Stimulated activated naive CD8-positive, alpha-beta T cell treated with anti-CD3 and anti-CD28 coated beads, Interleukin-15, amount 100 ng/mL, for 72 hours (primary cell): ENCODE measurements at places on chromosomes 5 and 9.

DNA sequence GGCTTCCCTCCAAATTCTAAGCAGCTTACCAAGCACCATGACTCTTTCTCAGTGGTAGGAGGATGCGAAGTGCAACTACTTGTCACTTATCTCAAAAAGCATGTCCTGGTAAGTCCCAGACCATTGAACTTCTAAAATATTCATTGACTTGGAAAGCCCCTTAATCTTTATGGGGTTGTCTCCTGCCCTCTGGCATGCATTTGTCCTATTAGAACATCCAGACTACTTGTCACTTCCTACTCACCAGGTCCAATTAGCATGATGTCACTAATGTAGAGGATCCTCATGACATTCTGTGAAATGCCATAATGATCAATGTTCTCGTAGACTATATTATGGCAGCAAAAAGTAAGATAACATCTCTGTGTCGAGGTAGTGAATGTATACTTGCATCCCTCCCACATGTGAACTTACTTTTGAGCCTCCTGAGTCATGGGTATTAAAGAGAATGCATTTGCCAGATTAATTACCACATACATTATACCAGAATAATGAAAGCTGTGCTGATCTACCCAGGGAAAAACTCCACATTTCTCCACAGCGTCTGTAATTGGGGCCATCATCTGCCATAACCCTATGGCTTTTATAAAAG is 63.5 kb upstream of the RAD23B start:
- DNase-seq, result no peak

DNA sequence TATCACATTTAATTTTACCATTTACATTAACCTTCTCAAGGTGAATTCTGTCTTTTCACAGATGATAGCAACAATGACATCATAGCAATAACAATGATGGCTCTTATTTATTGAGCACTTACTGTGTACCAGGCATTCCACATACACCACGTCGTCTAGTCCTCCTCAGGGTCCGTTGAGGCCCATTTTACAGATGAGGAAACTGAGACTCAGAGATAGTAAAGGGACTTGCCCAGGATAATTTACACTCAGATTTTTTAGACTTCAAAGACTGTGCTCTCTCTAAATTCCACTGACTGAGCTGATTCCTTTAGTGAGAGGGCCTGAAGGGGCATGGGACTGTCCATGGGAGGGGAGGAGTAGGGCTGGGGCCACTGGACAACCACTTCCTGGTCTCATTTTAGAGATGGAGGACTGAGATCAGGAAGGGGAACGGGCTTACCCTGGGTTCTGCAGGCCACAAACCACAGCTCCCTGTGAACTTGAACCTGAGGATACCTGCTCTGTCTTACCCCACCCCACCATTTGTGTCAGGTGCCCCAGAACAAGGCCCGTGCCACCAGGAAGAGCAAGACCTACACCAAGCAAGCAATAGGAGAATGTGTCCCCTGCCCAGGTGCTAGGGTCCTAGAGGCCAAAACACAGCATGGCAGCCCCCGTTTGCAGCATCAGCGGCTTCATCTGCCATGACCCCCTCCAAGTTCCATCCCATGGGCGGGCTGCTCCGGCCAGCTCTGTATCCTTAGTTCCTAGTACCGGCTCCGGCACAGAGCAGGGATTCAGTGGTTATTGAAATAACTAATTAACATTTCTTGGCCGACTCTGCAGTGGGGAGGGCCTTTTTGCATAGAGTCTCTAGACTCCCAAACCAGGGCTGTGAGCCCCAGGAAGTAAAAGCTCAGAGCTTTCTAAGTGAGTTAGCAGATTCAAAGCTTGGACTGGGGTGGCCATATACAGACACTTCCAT is 96.6 kb downstream of the RGS3 start:
- DNase-seq, result no peak

- no peak for DNase-seq
Measured at GRCh38 chr5:25444697-25445096, 799.9 kb upstream of the CDH10 start.

GRCh38 chr5:176678584-176678983 is 31.3 kb downstream of the TSPAN17 start:
- DNase-seq, result no peak

GRCh38 chr5:154673506-154673905 is 81.7 kb upstream of the LARP1 start:
- DNase-seq, result no peak

- no peak for DNase-seq
Measured at GRCh38 chr9:69658987-69659675, 13.0 kb downstream of the APBA1 start.

GRCh38 chr9:107872457-107873192 is 383.1 kb upstream of the KLF4 start:
- DNase-seq, result no peak

DNA sequence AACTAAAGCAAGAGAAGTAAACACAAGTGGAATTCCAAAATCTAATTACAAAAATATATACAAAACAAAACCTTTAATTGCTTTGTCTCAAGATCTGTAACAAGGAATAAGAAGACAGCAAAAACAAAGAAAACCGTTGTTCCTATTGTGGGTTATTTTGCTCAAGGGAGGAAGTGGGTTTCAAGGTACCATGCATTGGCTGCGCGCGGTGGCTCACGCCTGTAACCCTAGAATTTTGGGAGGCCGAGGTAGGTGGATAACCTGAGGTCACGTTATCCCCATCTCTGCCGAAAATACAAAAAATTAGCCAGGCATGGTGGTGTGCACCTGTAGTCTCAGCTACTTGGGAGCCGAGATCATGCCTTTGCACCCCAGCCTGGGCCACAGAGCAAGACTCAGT is 12.1 kb upstream of the IQGAP2 start:
- no peak for DNase-seq

GRCh38 chr5:6365142-6365976 is 13.0 kb downstream of the MED10 start:
- no peak for DNase-seq
